ENCODE measurements at places on chromosomes 5 and 9. TPM values are rescaled to one million over a fixed set of nuclear protein-coding genes. Genes with fewer than 3 reads are reported as not detected.
A peak's percentile ranks its signal among the peaks of the same experiment; 100 is the strongest.

DNA sequence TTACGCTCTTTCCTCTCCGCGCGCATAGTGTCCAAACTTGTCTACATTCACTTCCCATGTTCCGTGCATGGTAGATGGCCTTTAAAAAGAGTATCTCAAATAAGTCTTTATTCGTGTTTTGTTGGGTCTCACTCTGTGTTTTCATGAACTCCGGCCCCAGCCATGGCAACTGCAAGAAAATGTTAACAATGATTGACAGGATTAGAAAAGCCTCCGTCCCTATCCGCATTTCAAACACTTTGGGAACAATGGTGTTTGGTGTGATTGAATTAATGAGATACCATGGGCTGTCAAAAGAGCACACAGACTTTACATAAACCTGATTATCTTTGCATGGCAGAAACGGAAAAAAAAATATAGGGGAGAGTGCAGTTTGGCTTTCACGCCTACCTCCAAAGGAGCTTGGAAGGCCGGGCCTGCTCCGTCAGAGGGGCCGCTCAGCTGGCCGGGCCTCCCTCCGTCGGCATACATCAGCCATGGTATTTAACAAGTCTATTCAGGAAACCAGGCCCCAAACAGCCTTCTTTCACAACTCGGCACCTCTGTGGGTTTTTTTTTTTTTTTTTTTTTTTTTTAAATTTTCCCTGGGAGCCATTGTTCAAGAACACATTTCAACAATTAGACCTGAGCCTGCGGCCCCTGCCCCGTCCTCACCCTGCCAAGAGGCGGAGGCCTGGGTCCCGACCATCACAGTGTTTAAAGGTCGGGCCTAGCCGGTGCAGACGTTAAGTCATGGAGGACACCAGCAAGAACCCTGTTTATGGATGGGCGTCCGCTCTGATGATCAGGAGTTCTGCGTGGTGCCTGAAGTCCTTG lies 323.8 kb upstream of the IRX4 start:
- no peaks in the 10 kb centered on the region for H3K4me1 ChIP-seq
- H3K36me3 ChIP-seq = no peaks in the 10 kb centered on the region
- no peak overlapping the region for H3K27ac ChIP-seq
- H3K4me3 ChIP-seq = no peak overlapping the region
- DNase-seq = no peak
- peaks cover 2% of the 10 kb centered on the region for H3K27me3 ChIP-seq

- DNase-seq = peak; percentile 30
- no peak overlapping the region for H3K4me3 ChIP-seq
- H3K36me3 ChIP-seq = no peaks in the 10 kb centered on the region
- no peak overlapping the region for H3K27ac ChIP-seq
- no peaks in the 10 kb centered on the region for H3K4me1 ChIP-seq
These were observed 84.7 kb downstream of the PARP8 start for GRCh38 chr5:50751064-50751657.

DNA sequence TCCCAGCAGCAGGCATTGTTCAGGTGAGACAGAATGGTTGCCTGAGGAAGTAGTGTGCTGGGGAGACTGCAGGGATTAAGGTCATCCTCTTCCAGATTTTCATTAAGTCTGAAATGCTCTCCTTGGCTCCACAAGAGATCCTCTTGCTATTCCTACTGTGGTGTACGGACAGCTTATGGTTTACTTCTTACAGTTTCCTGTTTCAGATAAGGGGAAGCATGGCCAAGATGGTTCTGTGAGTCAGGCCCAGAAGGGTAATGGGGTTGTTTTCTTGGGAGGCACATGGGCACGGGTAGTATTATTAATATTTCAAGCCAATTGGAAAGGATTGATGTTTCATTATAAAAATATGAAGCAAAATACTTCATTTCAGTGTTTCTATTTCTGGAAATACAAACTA lies 42.9 kb downstream of the GLRX start:
- H3K27ac ChIP-seq = no peak overlapping the region
- DNase-seq = no peak
- H3K4me3 ChIP-seq = no peak overlapping the region
- peaks cover 6% of the 10 kb centered on the region for H3K4me1 ChIP-seq
- H3K36me3 ChIP-seq = peaks cover 1% of the 10 kb centered on the region

DNA sequence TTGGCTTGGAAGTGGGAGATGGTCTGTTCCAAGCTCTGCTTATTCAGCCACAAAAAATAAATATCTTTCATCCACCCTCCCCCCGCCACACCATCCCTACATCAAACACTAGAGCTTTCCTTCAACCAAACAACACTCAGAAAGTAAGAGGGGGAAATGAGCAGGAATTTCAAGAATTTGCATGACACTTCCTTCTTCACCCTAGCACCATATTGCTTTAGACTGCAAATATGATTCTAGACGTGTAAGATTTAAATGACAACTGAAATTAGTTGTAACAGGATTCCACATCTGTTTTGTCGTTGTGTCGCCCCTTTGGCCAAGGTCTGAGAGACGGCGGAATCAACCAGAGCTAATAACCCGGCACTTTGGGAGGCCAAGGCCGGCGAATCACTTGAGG lies 88.5 kb downstream of the NDFIP1 start:
- no peak for DNase-seq
- no peaks in the 10 kb centered on the region for H3K36me3 ChIP-seq
- H3K27ac ChIP-seq = no peak overlapping the region
- H3K27me3 ChIP-seq = peaks cover 14% of the 10 kb centered on the region
- peaks cover 19% of the 10 kb centered on the region for H3K4me1 ChIP-seq

DNA sequence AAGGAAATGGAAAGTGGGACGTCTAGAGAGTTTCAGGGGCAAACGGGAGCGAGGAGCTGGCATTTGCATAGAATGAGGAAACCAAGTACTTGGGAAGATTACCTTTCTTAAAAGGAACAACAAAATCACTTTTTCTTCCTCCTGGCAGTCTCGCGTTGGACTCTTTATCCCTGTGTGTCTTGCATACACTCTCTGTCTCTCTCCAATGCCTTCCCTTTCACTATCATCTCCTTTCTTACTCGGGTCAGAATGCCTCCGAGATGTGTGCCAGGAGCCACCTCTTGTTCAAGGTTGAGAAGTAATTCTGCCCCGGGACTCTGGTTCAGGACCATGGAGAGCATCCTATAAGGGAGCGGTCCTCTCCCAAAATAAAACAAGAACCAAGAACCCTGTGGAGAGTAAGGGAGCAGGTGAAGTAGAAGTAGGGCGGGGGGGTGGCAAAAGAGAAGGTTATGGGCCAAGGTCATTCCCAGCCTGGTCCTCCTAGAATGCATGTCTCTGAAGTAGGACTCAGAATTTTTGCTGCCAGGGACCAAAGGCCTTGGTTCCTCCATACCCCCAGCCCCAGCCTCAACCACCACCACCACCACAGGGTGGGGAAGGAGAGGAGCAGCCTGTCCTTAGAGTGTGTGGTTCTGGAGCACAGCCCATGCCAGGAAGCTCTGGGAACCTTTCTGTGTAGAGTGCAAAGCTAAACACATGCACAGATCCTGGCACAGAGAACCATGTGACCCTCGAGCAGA lies 72.1 kb upstream of the ARAP3 start:
- no peaks in the 10 kb centered on the region for H3K4me1 ChIP-seq
- DNase-seq = no peak
- no peak overlapping the region for H3K4me3 ChIP-seq
- H3K27ac ChIP-seq = no peak overlapping the region
- H3K27me3 ChIP-seq = peaks cover 4% of the 10 kb centered on the region
- H3K36me3 ChIP-seq = no peaks in the 10 kb centered on the region

Gene MED7
- 10.0 TPM for total RNA-seq

Measured in HepG2 (cell line).